ENCODE measurements at places on chromosomes 2 and 18.

DNA sequence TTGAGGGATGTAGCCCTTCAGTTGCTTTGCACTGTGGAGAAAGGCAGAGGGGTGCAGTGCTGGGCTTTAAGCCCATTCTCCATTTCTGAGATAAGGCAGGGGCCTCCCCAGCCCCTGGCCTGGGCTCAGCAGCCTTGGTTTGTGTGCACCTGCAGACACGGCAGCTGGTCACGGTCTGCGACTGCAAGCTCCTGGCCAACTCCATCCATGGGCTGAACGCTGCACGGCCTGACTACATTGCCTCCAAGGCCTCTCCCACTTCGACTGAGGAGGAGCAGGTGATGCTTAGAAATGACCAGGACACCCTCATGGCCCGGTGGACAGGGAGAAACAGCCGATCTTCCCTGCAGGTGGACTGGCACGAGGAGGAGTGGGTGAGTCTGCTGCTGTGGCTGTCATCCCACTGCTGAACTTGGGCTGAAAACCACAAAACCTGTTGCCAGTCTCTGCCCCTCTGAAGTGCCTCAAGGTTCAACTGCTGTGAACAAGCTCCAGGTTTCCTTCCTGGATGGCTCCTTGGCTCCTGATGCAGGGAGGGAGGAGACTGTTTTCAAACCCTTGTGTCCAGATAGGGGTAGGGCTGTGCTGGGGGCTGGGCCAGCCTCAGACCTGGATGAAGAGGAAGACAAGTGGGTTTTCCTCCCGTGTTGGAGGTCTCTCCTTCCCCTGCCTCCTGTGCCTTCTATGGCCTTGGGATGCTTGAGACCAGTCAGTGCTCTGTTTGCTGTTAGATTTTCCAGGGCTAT lies 54.0 kb downstream of the COA5 start:
- no peak for DNase-seq

DNA sequence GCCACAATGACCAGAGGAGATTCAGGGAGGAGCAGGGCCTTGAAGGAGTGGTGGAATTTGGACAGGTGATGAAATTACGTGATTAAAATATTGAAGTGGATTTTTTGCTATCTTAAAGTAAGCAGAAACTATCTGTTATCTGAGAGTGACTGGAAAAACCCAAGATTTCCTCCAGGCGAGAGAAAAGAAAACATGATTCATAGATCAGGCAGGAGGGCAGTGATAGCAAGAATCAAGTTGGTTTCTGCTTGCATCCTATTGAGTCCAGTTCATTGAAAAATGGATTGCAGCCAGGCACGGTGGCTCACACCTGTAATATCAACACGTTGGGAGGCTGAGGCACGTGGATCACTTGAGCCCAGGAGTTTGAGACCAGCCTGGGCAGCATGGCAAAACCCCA lies 127.8 kb downstream of the NXPH2 start:
- no peak for DNase-seq

DNA sequence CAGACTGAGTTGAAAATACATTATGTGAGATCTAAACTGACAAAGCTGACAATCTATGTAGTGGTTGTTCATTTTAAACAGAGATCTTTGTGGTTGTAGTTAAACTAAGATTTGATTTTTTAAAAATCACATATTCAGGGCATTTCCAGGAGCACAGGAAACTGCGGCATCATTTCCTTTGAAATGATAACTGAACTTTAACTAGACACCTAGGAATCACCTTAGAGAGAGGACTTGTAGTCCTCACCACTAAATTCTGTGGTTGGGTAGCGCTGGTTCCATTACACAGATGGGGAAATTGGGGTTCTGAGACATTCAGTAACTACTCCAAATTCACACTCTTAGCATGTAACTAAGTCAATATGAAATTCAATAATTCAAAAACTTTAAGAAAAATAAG lies 96.0 kb upstream of the TRIB2 start:
- no peak for DNase-seq

GRCh38 chr2:241065355-241065803 lies 36.7 kb downstream of the MTERF4 start:
- DNase-seq: no peak

GRCh38 chr2:235382601-235383000 lies 111.2 kb upstream of the AGAP1 start:
- DNase-seq: no peak

GRCh38 chr2:191617575-191617974 lies 60.4 kb upstream of the NABP1 start:
- DNase-seq: no peak

GRCh38 chr2:157786663-157787363 lies 89.3 kb downstream of the ACVR1 start:
- no peak for DNase-seq

- DNase-seq: no peak
Observed at GRCh38 chr18:23200756-23201155, 65.5 kb downstream of the CABLES1 start.

GRCh38 chr2:112762276-112762675 lies 2.1 kb downstream of the CKAP2L start:
- no peak for DNase-seq

DNA sequence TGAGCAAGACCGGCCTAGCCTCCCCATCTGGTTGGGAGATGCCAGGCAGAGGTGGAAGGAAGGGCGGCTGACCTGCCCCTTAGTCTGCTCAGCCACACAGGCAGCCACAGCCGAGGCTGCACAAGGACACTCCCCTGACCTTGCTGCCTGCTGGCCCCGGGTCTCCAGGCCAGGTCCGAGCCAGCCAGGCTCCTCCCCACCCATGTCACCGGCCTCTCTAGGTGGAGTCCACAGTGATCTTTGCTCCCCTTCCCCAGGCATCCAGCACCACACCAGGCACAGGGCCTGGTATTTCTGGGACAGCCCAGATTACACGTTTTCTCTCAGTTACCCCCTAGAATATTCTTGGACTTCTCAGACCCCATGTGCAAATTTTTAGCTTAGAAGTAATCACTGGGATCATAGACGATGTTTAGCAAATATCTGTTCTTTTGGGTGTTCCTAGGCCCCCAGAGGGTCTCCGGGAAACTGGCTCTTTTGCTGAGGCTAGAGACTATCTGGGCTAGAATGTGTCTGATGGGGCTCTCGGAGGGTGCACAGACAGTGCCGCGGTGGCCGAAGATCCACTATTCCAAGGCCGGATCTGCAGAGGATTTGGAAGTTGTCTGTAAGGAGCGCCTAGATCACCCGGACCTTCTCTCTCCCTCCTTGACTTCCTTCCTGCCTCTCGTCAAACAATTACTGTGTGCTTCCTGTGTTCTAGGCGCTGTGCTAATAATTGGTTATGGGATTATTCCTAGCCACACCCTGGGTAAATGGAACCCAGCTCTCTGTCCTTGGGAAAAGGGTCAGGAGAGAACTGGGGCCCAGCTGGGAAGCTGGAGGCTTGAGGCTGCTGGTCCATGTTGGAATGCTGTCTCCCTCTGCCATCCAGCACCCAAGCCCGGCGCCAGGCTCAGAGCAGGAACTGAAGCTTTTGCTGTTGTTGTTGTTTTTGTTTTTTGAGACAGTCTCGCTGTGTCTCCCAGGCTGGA lies 46.9 kb downstream of the ODC1 start:
- no peak for DNase-seq

- no peak for DNase-seq
Observed at GRCh38 chr18:69209761-69210160, 190.9 kb upstream of the DOK6 start.

All from NCI-H1930 (cell line).